ENCODE measurements at places on chromosomes 12 and 14.

GRCh38 chr14:73725116-73726024 is 11.2 kb upstream of the PNMA1 start:
- no peak for DNase-seq

GRCh38 chr14:94213021-94213420 is 38.9 kb downstream of the PPP4R4 start:
- DNase-seq, result no peak

DNA sequence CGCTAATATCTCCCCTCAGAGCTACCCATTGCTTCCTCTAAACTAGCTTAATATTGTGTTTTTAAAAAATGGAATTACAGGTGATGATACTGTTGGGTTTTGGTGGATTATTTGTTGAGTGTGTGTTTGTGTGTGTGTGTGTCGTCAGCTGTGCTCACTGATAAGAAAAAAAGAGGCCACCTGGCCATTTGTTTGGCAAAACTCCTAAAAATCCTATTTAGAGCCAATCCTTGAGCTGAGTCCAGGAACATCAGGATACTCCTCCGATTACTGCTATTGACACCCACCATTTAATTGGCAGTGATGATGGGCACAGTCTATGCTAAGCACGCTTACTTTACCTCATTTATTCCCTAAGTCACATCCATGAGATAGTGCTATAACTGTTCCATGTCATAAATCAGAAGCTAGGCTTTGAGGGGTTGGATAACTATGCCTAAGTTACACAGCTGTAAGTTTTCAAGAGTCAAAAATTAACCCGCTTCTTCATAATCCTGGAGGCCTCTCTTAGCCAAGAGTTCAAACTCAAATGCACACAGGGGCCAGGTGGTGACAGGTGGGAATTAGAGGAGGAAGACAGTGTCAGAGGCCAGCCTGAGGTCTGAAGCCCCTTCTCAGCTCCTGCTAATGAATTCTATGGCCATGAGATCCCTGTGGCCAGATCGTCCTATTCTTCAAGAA is 1026.6 kb upstream of the TMEM132C start:
- DNase-seq, result no peak

GRCh38 chr12:123879101-123879500 is 93.5 kb downstream of the CCDC92 start:
- no peak for DNase-seq

GRCh38 chr14:92492258-92492657 is 21.3 kb upstream of the RIN3 start:
- DNase-seq, result no peak

GRCh38 chr12:101598483-101598882 is 3.7 kb downstream of the MYBPC1 start:
- no peak for DNase-seq

GRCh38 chr12:42785944-42786343 is 196.4 kb upstream of the PRICKLE1 start:
- DNase-seq, result no peak

GRCh38 chr14:67313153-67313552 is 46.5 kb downstream of the ATP6V1D start:
- DNase-seq, result no peak

Data from HEK293T (cell line).